Stimulated activated CD8-positive, alpha-beta memory T cell treated with anti-CD3 and anti-CD28 coated beads, Interleukin-4, amount 100 ng/mL, for 1 hour (primary cell): ENCODE measurements at places on chromosomes 2 and 18.

DNA sequence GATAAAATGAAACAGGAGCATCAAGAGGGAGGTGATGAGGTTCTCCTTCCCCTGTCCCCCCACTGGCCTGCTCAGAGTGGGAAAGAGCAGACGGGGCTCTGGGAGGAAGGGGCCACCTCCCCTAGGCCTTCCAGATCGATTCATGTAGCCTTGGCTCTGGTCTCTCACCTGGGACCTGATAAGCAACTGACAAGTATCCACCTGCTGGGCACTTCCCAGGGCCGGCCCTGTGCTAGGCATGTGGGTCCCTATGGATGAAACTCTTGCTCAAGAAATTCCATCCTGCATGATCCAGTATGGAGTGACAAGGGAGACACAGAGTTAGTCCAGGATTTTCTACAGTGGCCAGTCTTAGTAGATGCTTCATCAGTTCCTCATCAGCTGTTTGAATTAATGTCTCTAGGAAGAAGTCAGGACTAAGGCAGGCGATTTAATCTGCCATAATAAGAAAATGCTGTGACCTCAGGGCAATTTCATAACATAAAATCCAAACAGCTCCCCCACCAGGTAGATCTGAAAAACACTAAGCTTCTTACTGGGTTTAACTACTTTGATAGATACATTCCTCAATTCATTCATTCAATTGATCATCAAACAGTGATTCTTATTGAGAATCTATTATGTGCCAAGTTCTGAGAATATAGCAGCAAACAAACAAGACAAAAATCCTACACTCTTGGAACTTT, 44.7 kb upstream of the ZFP36L2 start:
- DNase-seq = no peak

DNA sequence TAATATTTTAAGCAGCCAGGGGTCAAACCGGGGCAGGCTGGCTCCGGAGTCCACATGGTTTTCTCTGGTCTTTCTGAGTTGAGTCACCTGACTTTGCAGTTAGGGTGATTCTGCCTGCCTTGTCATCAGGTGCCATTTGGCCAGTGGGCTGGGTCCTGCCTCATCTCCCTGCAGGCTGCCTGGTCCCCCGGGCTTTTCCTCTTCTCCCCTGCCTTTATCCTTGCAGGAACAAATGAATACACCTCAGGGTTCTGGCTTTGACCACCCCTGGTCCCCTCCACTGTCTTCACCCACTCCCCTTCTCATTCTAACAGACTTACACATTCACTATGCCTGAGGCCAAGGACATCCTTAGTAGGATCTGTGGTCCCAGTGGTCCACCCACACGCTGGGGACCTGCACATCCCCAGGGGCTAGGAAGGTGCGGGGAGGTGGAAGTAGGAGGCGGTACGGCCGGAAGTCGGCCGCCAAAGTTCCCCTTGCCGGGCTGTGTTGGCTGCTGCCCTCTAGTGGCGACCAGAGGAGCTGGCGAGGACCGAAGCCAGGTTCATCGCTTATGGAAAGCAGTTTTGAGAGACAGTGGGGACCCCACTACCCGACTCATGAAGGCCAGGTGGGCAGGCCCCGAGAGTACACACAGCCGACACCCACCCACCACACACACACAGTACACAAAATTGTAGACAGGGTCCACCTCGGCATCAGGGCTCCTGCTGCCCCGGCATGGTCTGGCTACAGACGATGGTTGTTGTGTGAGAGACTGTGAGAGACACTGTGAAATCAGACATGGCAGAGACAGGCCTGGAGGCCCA, 6.3 kb upstream of the TEX261 start:
- peak; percentile 65 for DNase-seq

DNA sequence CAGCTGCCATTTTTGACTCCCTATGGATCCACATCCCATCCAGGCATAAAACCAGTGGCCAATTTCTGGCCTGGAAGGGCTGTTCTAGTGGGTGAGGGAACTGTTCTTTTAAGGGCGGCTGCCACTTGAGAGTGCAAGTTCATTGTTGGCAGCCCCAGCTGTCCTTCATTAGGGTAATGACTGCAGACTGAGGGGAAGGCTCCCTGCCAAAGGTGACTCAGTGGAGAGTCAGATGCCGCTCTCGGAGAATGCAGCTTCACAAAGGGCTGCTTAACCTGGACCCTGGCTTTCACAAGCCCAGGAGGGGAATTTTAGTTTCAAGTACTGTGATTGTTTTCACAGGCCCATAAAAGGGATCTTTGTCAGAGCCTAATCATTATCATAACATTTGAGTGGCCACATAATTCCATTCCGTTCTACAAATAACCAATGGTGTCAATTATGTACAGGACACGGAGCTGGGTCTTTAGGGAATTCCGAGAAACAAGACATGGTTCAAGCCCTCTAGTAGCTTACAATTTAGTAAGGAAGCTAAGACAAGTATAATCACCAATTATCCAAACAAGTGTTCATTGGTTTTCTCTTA, 235.7 kb downstream of the CDCA7 start:
- no peak for DNase-seq

GRCh38 chr2:165833156-165833555, 39.1 kb upstream of the GALNT3 start:
- DNase-seq = no peak

- no peak for DNase-seq
Observed at GRCh38 chr2:130894326-130894942, 57.7 kb downstream of the ARHGEF4 start.

GRCh38 chr2:70962211-70962884, 16.1 kb upstream of the ANKRD53 start:
- DNase-seq = no peak

DNA sequence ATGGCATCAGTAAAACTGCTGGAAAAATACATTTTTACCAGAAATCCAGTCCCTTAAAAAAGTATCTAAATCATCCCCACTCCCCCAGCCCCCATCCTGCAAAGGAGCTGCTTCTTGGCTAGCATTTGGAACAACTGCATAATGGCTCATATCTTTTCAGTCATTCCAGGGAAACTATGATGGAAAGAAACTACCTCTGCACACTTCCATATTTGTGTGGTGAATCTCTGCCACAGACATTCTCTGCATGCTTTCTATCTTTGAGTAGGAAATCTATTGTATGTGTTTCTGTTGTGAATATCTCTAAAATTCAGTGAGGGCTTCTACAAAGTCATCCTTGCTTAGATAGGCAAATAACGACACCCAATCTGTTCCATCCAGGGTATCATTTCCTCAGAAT, 632.3 kb downstream of the LRP1B start:
- no peak for DNase-seq

DNA sequence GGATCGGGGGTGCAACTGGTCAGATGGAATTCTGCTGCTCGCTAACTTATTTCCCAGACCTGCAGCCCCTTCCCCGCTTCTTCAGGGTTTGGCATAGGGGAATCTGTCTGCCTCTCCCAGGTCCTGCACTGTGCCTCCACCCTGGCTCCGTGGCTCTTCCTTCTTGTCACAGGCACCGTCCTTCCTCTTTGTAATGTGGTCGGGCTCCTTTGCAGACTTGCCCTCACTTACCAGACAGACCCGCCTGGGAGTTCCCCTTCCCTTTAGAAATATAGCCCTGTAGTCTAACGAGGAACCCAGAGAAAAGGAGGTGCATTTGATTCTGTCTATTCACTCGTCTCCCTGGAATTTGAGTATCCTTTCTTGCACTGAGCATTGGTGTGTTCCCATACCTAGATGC, 63.9 kb upstream of the PAX8 start:
- no peak for DNase-seq

GRCh38 chr18:46859855-46860254, 57.5 kb downstream of the PIAS2 start:
- no peak for DNase-seq

DNA sequence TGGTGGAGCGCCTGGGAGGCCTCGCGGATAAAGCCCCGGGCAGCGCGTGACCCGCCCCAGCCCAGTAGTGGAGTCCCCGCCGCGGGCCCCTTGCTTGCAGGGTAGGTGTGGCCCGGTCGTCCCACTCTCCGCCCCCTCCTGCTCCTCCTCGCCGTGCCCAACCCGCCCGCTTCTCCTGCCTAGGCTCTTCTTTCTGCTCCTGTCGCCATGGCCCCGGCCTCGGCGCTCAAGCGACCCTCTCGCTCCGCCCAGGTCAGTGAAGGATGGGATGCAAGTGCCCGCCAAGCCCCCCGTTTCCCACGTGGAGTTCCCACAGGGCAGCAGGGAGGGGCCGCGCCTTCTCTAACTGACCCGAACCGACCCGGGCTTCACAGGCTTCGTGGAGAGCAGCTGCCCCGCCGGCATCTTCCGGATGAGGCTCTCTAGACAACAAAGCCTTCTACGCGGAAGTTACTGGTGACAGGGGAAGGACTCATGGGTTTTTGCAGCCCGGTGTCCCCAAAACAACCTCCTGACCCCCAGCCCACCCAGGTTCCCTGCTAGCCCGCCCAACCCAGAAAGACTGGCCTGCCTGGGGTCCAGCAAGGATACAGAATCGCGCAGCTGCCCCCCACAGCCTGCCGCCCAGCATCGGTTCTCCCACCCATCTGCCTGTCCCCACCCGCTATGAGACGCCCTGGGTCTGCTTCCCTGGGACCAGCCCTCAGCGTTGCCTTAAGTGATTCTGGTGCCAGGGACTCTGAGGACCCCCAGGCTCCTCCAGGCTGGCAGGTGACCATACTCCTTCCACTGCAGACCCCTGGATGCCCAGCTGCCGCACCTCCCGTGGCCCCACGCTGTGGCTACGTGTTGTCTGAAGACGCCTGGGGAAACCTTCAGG, 32.8 kb downstream of the TTC32 start:
- DNase-seq = peak; percentile 45

- DNase-seq = no peak
Observed at GRCh38 chr18:31246460-31246859, 71.5 kb upstream of the DSG1 start.

DNA sequence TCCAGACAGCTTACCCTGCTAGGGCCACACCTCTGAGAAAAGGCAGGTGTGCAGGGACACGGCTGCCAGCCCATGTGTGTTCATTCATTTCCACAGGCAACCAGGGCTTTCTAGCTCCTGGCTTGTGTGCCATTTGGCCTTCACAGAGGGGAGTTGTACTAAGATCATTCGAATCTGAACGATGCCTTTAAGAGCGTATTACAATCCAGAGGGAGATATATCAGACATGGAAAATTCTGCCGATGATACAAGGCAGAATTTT, 64.2 kb upstream of the OTOF start:
- DNase-seq = no peak

- DNase-seq = no peak
Observed at GRCh38 chr2:166329465-166329864, 46.3 kb downstream of the SCN9A start.

DNA sequence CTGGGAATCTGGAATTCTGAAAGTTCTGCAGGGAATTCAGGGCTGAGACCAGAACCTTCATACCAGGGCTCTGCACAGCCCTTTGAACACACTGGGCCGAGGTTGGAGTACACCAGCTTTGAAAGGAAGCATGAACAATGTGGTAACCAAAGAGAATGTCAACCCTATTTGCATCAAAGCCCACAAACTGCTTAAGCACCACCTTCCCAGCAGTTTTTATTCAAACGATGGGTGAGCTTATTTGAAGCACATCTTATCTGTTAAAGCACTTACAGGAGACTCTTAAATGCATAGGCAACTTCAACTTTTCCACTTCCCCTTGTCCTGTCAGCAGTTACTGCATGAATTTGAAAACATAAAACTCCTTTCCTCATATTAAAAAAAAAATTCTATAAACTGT, 96.6 kb downstream of the TXNL1 start:
- no peak for DNase-seq

- no peak for DNase-seq
Observed at GRCh38 chr18:10745971-10746370, 220.1 kb downstream of the NAPG start.

DNA sequence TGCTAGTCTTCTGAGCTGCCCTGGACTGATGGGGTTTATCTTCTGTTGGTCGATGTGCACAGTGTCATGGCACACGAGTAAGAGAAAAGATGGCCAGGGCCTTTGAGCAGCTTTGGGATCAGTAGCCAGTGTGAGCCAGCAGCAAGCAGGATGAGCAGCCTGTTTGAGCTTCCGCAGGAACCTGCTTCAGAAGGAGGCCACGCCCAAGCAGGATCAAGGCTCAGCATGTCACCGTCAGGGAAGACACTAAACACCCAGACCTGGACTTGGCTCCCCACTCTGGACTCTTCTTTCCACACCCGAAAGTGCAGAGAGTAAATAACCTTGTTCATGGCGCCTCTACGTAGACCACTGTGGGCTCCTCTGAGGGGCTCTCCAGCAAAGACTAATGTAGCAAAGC, 25.2 kb upstream of the ASB1 start:
- no peak for DNase-seq

DNA sequence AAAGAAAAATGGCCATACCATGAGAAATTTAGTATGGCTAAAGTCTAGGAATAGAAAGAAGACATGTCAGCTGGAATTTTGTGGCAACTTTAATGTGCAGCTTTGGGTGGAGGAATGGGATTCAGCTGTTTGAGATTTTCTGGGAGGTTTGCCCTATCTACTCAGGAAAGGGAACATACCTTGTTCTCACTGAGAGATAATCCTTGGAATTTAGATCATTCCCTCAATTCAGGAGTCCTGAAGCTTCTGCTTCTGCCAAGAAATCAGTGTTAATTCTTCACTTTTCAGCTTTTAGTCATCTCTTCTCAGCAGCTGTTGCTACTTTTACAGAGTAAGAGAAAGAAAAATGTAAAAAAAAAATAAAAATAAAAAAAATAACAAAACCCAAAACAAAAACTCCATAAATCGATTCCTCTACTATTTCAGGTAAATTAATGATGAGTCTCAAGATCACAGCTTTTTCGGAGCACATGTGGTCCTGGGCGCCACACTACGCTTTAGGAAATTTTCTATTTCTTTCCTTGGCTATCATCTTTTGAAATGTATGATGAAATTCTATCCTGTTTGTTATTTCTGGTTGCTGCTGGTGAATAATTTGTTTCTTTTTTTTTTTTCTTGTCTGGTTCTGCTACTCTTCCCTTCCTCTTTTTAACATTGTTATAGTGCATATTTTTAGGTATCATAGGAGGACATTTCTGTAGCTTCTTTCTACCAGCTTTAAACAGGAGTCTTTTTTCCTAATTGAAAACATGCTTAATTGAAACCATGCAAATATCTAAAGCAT, 18.9 kb upstream of the BAZ2B start:
- no peak for DNase-seq

- DNase-seq = no peak
Observed at GRCh38 chr2:121709776-121710469, 26.8 kb downstream of the NIFK start.

DNA sequence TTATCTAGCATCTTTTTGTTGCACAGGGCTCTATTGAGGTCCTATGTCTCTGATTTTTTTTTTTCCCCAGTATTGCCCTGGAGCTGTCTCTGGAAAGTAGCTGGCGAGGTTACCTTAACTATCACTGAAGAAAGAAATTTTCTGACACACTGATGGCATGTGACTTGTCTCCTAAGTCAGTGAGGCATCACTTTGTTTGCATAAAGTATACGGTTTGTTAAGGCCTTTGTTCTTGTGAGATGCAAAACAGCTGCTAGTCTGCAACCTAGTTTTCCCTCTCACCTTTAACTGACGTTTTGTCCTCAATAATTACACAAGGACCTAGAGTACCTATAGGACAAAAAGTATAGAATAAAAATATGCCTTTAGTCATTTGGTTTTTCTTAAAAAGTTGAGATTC, 41.8 kb downstream of the UBXN4 start:
- DNase-seq = no peak
